AG09309 (cell line): ENCODE measurements at places on chromosomes 1 and 21.

DNA sequence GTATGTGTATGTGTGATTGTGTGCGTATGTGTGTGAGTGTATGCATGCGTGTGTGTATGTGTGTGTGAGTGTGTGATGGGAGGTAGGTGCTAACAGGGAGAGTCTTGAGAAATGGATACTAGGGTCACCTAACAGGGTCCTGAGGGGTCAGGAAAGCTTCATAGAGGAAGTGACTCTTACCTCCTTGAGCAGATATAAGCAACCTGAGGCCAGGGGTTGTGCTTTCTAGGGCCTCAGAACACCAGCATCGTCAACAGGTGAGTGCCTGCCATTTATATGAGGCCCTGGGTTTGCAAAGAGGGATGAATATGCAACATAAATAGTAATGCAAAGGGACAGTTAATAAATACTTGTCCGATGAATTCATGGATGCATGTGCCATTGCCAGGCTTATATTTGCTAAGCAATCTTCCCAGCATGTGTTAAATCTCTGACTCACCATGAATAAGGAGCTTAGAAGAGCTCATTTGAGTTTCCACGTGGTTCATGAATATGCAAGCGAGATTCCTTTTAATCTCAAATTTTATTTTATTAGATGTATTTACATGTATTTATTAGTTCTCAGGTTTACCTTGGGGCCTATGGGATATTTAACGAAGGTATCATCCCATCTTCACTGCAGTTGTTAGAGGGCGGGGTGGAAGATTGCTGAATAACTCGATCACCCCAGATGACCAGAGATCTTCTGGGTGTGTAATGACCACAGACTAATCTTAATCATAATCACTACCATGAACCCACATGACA, 438.3 kb downstream of the CAMTA1 start:
- peak; percentile 71 for DNase-seq

DNA sequence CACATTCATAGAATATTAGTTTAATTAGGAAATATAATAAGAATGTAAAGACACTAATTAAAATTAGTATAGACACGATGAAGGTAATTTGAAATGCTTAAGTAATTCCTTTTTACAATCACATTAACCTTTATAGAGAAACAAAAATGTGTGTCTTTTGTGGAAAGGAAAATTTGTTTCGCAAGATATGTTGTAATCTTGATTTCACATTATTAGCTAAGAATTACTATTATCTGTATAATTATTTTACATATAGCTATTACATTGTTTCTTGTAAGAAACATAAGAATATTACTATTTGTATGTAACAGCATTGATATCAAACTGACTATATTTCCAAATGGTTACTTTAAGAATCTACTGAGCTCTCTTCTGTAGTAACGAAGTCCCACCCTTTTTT, 111.2 kb downstream of the PTPRC start:
- DNase-seq = no peak

DNA sequence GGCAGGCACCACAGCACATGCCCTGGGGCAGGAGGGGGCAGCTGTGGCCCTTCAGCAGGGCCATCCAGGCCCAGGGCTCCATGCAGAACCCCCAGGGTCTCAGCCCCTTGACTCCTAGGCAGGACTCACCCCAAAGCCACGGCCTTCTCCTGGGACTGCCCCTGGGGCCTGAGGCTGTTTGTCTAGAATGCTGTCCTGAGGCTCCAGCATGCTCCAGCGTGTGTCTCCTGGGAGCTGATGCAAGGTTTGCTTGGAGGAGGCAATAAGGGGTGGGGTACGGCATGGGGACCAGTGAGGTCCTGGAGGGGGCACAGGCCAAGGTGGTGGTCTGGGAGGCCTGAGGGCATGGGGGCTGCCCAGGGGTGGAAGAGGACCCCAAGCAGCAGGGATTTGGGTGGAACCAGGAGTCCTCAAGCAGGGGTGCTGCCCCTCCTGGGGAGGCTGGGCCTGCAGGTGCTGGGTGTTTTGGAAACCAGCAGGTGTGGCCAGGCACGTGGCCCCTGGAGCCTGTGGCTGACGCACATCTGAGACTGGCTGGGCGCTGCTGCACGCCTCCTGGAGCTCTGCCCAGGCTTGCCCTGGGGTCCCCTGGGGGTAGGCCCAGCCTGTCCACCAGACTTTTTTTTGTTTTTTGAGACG, 7.8 kb upstream of the CALML6 start:
- no peak for DNase-seq

GRCh38 chr1:69993810-69994209, 211.6 kb downstream of the LRRC40 start:
- DNase-seq = no peak

- DNase-seq = no peak
Observed at GRCh38 chr1:162187687-162188276, 118.3 kb downstream of the NOS1AP start.

DNA sequence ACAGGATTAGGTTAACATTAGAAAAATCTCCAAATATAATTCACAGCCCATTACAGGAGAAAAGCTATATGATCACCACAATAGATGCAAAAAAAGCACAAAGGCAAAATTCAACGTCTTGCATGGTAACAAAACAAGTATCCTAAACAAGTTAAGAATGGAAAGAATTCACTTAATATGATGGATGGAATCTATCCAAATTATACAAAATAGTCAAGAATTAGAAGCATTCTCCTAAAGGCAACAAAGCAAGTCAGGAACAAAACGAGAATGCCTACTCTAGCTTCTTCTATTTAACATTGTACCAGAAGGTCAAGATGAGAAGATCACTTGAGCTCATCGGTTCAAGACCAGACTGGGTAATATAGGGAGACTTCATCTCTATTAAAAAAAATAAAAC, 442.8 kb downstream of the SETD4 start:
- no peak for DNase-seq

DNA sequence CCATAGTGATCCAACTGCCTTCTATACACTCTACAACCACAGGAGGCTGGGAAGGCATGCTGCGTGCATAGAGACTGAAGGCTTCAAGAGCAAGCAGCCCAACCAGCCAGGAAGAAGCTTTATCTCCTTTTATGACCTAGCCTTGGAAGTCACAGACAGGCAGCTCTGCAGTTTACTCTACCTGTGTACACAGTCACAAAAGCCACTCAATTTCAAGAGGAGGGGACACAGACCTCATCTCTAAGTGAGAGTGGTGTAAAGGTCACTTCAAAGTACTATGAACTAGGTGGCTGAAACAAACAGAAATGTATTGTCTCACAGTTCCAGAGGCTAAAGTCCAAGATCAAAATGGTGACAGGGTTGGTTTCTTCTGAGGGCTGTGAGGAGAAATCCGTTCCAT, 69.6 kb upstream of the GJB5 start:
- DNase-seq = no peak

DNA sequence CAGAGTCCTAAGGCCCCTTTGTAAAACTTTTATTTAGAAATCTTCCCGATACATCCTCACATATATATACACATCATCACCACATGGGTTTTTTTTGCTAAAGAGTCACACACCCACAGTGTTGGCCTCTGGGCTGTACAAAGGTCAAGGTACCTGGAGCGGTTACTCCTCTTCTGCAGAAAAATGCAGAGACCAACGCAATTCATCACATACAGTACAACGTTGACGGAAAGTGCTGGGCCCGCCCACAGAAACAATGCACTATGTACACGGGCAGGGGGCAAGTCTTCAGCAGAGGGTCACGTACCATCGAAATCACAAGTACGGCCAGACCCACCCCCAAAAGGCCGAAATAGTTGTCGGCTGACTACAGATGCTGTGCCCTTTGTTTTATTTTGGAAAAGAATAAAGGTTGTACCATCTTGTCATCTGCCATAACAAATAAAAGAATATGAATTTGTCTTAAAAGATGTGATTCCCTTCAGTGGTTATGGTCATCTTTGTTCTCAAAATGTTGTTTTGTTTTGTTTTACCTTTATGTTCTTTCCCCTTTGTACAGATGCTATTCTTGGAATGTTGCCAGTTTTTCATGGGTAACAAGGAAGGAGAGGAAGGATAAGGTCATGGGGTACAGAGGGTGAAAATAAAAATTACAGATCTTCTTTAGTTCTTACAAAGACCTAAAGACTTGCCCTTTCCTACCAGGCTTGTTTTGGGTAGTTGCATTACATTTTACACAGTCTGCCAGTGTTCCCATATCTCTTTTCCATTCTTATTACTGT, 15.6 kb downstream of the TAL1 start:
- DNase-seq = no peak

DNA sequence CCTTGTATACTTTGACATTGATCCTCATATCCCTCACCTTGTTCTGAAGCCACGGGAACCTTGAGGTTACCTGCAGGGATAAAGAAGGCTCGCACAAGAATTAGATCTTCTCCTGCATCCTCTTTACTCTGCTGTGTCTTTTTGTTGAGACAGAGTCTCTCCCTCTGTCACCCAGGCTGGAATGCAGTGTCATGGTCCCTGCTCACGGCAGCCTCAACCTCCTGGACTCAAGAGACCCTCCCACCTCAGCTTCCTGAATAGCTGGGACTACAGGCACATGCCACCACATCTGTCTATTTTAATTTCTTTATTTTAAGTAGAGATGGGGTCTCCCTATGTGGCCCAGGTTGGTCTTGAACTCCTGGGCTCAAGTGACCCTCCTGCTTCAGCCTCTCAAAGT, 134.7 kb downstream of the PTPRC start:
- no peak for DNase-seq

- DNase-seq = peak; percentile 66
Observed at GRCh38 chr1:51636764-51637522, 20.1 kb downstream of the OSBPL9 start.

GRCh38 chr1:94310570-94311270, 73.3 kb upstream of the ARHGAP29 start:
- no peak for DNase-seq

DNA sequence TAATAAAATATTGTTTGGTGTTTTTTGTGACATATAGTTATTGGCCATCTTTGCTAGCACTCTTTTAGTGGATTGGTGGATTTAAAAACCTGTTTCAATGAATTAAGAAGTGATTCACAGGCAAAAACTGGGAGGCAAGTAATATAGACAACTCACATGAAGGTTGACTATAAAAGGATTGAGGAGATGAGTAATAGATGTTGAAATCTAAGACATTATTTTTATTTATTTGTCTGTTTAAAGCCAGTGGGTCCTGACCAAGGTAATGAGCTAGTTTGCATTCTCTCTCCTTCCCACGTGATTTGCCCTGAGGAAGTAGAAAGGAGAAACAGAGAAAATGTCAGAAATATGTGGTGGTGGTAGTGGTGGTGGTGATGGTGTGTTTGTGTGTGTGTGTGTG, 351.5 kb upstream of the ZP4 start:
- no peak for DNase-seq

DNA sequence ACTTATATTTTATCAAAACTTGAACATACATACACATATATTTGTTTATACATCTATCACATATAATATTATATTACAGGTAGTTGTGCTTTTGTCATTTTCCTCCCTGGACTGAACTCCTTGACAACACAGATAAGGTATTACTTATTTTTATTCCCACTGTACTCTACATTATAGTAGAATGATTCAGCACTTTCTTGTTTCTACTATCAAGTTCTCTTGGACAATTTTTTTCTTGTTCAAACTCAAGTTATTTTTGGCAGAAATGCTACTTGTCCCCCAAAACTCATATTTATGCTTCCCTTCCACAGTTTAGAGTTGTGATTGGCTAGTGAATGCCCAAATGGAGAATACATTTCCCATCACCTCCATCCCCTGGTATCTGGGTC, 10.8 kb upstream of the PTPRC start:
- no peak for DNase-seq

- DNase-seq = no peak
Observed at GRCh38 chr1:203362720-203363025, 11.8 kb upstream of the FMOD start.

DNA sequence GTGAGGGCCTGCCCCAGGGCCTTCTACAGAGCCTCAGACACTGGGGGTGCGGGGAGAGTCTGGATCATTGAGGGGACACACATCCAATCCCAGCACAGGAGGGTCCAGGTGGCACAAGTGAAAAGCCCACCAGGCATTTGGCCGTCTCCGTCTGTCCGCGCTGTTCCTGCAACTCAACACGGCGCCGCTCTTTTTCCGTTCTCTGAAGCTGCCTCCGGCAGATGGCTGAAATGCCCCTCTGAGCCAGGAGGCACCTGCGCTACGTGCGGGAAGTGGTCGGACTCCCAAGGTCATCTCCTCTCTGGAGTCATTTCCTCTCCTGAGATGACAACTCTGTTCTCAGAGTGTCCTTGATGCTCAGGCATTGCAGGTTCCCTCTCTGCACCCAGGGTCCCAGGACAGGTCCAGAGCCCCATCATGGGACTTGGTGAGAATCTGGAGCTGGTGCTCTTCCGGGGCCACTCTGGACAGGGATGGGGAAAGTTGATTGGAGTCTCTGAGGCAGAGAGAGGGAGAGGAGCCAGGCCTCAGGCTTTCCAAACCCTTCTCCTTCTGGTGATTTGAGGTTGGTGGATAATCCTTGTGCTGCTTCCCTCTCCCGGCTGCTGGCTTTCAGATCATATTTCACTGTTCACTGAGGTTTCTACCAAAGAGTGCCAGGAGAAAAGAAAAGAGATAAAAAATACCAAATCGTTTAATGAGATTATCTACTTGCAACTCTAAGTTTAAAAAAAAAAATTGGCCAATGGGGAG, 14.0 kb upstream of the MIXL1 start:
- no peak for DNase-seq

- DNase-seq = no peak
Observed at GRCh38 chr21:45976701-45977311, 4.8 kb upstream of the COL6A1 start.

DNA sequence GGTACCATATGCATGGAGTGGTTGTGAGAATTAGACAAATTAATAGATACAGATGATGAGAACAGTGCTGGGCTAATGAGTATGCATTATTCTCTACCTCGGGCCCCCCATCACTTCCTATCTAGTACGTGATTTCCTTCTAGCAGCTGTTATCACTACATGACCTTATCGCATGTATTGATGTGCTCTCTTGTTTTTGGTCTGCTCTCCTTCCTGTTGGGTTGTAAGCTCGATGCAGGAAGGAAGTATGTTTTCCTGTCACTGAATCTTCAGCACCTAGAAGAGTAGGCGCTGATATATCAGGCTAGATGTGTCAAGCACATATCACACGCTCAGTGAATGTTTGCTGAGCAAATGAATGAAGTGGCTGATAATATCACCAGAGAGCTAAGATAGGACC, 43.9 kb upstream of the IFNAR2 start:
- no peak for DNase-seq

DNA sequence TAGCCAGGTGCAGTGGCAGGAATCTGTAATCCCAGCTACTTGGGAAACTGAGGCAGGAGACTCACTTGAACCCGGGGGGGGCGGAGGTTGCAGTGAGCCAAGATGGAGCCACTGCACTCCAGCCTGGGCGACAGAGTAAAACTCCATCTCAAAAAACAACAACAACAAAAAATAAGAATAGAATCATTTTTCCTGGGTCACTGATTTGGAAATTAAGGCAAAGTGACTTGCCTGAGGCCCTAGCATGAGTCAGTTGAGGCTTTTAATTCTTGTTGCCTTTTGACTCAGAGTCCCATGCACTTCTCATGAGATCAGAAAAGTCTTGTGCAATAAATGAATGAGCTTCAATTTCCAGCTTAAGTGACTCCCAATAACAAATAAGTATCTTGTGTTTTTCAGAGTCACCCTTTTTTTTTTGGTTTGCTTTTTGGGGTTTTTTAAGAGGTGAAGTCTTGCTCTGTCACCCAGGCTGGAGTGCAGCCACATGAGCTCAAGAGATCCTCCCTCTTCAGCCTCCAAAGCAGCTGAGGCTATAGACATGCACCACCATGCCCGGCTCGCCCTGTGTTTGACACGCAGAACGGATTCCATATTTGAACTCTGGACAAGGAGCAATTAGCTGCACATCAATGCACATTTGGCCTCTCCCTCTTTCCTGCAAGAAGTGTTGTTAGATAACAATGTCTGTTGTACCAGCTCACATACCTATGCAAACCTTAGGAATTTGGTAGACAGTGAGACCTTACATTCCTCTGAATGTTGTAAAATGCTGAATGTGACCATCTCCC, 3.4 kb upstream of the PLEKHM2 start:
- peak; percentile 92 for DNase-seq
